ENCODE measurements at places on chromosomes 2 and 18. TPM values are rescaled to one million over a fixed set of nuclear protein-coding genes. Genes with fewer than 3 reads are reported as not detected.

The MYOM1 gene
- total RNA-seq, result 20.4 TPM

The CFAP221 gene
- 9.5 TPM for total RNA-seq

The LOXL3 gene
- total RNA-seq, result 1.2 TPM

The FBXO15 gene
- total RNA-seq, result 1.5 TPM

The SLC8A1 gene
- 0.10 TPM for total RNA-seq

The MAP3K19 gene
- total RNA-seq, result not detected

The CTAGE1 gene
- total RNA-seq, result not detected

The TMEM178A gene
- 0.50 TPM for total RNA-seq

DNA sequence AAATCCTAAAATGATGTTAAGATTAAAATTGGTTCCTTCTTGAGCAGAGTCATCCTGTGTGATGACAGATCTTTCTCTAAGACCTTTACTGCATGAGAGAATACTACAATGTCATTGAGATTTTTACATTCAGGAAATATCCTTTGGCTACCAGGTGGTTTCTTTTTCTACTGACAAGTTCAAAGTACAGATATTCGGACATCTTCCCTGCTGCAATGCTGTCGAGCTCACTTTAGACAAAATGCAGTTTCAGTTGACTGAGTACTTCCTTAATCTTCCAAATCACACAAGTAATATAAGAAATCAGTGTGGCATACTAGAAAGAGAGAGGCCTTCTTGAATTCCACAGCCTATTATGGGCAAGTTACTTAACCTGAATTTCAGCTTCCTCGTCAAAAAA is 207.9 kb upstream of the ACVR2A start:
- no peak for DNase-seq

GRCh38 chr2:171307560-171307959 is 126.2 kb downstream of the METTL8 start:
- no peak for DNase-seq

- DNase-seq, result no peak
These were observed 13.1 kb upstream of the SATB2 start for GRCh38 chr2:199470672-199471442.

DNA sequence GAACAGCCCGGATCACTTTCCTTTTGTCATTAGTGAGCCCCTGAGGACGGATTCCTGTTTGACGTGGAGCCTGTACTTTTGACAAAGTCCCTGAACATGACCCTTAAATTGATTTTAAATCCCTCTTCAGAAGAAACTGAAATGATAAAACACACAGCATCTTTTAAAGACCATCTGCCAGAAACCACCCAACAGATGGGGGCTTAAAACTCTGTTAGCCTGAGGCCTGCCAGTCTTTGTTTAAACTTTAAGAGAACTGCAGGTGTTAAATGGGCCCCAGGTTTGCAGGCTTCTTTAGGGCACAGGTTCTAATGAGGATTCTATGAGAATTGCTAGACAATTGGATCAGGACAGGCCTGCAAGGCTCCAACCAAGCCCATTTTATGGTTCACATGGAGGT is 177.9 kb downstream of the ALK start:
- DNase-seq, result no peak

- DNase-seq, result no peak
These were observed 2167.3 kb upstream of the CELF4 start for GRCh38 chr18:39732918-39733317.

DNA sequence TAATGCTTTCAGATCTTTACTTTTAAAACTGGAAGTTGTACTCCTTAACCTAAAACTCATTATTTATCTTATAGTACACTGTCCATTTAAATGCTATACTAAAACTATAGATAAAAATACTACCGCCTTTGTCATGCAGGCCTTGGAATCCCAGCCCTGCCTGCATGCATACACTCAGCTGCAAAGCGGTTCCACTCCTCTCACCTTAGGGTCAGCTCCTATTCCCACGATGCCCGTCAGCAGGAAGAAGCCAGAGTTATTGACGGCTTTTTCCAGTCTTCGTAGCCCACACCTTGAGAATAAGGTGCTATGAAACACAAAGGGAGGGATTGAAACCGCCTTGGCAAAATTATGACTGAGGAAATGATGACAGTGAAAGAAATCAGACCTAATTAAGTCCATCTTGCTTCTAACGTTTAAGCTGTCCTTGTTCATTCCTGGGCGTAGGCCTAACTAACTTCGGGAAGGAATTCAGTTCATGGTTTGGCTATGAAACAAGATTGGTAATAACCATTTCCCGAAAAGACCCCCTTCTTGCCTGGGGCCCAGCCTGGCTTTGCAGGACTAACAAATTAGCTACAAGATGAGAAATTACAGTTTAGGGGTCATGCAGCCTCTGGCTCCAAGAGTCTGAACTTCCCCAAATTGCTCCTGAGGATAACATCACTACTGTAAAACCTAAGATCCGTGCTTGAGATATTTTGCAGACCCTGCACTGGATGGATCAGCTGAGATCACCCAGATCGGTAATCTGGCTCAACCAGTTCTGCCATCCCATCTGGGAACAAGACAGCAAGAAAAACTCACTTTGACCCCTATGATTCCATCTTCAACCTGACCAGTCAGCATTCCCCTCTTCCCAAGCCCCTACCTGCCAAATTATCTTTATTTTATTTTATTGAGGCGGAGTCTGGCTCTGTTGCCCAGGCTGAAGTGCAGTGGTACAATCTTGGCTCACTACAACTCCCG is 17.1 kb downstream of the EPB41L5 start:
- DNase-seq, result no peak

DNA sequence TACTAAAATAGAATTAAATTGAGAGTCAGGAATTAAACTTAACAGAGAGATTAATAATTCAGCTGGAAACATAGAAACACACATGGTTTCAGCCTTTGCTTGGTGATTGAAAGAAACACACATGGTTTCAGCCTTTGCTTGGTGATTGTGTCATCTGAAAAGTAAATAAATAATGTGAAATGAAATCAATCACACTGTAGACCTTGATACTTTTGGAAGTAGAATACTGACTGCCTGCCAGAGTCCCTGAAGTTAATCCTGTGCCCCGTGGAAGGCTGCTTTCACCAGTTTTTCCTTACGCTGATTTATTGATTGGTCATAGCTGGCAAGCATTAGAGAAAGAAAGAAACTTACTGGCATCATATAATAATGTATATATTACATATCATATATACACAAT is 1252.7 kb upstream of the FAM98A start:
- DNase-seq, result no peak

- no peak for DNase-seq
These were observed 94.9 kb downstream of the FAM161A start for GRCh38 chr2:61759005-61759404.

DNA sequence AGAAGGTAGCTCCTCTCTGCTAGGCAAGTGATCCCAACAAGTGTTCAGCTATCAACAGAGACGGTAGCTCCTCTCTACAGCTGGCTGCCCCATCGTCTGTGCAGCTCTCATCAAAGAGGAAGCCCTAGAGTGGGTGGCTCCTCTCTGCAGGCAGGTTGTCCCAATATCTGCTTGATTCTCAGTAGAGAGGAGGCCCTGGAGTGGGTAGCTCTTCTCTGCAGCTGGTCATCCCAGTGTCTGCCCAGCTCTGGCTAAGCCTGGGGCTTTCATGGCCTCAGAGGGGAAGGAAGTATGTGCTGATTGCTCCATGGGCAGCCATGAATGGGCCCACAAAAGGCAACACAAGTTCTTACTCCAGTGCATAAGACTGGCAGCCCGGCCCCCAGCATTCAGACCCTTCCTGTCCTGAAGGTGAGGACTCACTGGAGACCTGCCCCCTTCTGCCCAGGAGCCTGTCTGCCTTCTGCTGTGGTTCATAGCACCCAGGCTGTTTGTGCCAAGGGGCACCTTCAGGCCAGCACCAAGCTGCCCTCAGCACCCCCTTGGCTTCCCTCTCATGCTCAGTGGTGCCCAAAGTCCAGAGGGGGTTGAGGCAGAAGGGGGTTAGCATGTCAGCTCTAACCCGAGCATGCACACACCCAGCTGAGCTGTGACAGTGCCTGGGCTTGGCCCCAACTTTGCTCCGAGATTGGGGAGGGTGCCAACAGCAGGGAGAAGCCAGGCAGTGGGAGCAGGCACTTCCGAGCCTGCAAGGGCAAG is 48.9 kb downstream of the CCDC68 start:
- DNase-seq, result no peak

DNA sequence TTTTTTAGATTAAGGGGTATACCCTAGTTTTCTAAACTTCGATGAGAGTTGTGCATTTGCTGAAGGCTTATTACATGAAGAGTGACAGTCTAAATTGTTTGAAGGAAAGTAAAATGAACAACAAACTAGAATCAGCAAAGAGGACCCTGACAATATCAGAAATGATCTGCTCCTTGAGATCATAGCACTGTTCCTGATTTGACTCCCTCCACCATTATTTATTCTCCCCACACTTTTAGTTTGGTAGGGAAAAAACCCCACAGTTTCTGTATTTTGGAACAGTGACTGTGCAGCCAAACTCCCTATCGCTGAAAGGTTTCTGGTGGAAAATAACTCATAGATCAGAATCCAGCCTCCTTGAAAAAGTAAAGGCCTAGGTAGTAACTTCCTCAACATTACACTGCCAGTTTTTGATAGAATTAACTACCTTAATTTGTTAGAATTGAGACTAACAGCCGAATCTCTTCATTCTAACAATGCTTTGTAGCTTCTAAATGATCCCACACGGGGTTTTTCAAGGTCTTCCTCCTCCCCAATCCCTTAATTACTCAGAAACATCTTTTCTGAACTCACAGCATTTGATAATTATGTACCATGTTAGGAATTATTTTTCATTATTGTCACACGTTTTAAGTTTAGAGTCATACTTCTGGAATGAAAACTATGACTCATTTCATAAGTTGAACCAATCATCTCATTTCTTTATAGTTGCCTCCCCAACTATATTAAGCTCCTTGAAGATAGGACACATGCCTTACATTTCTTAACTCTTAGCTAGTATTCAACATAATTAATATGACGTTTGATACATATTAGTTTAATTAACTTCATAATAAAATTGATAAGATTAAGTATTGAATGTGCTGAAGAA is 2.9 kb downstream of the MYL12A start:
- DNase-seq, result no peak

GRCh38 chr2:209771474-209772289 is at the start of gene UNC80:
UNC80 (plus strand) TSS chr2:209771832; CDS start chr2:209772073, 241 bp downstream.
- DNase-seq, result peak; percentile 80

DNA sequence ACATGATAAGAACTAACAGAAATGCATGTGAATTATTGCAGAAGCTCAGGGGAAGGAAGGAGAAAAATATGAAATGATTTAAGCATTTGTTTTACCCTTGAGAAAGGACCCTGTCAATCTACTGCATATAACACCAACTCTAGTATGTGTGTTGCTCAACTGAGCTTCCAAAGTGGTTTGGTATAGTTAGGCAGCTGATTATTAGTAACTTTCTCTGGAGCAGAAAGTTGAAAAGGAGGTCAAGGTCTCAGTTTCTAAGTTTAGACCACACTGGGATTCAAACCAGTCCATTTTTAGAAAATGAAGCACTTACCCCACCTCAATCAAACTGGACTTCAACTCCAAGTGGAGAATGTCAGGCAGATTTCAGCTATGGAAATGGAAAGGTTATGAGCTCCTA is 123.3 kb upstream of the CDC42EP3 start:
- DNase-seq, result no peak

GRCh38 chr2:158967731-158968395 is 577 bp upstream of the TANC1 start:
- DNase-seq, result peak; percentile 56

GRCh38 chr2:73716543-73717250 is 20.4 kb downstream of the TPRKB start:
- no peak for DNase-seq

- DNase-seq, result no peak
These were observed 66.6 kb upstream of the SNTG2 start for GRCh38 chr2:883803-884748.

- no peak for DNase-seq
These were observed 425.3 kb downstream of the MBD2 start for GRCh38 chr18:53799134-53799533.

GRCh38 chr2:53913721-53914120 is 54.0 kb upstream of the GPR75 start:
- peak; percentile 27 for DNase-seq

- no peak for DNase-seq
These were observed 86.1 kb downstream of the SLC4A10 start for GRCh38 chr2:161710131-161710915.

DNA sequence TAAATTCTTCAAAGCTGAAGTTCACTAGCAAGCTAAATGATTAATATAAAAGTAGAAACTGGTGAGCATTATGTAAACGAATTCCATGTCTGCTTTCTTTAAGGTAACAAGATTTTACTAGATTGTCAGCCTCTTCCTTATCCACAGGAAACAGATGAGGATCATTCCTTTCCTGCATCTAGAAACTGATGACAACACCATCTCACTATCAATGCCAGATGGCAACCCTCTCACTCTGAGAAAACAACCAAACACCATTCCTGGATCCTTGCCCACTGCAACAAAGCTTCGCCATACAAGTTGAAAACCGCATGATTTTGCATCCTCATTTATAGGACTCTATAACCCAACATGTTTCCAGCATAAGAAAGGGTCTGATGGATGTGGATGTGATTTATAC is 122.9 kb downstream of the ZNF521 start:
- no peak for DNase-seq

- DNase-seq, result no peak
These were observed 266.5 kb upstream of the SALL3 start for GRCh38 chr18:78713069-78713468.

DNA sequence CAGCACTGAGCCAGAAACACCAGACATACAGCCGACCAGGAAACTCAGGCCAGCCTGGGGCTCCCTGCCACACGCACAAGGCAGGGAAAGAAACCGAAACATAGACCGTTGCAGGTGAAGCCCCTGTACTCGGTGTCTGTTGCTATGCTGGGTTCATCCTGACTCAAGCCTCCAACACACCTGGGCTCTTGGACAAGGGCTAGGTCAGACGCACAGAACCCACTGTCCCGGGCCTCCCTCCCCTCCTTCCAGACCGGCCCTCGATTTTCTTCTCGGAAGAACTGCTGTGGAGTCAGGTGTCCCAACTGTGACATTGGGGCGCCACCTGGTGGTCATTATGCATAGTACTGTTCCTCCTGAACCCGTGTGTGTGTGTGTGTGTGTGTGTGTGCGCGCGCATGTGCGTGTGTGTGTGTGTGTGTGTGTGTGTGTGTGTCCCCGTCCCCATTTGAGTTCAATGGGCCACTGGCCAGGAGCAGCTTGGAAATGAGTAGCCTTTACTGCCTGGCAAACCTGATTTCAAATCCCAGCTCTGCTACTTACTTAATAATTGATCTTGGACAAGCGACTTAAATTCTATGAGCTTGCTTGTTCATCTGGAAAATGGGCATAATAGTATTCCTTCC is 55.4 kb upstream of the GLI2 start:
- DNase-seq, result peak; percentile 84

- no peak for DNase-seq
These were observed 59.7 kb upstream of the TMEFF2 start for GRCh38 chr2:192254444-192254843.

- DNase-seq, result no peak
These were observed 148.0 kb upstream of the ALPP start for GRCh38 chr2:232230560-232230959.

- no peak for DNase-seq
These were observed 33.2 kb upstream of the SLC40A1 start for GRCh38 chr2:189613650-189614420.

GRCh38 chr2:176251928-176252327 is 17.3 kb upstream of the MTX2 start:
- DNase-seq, result no peak

Measured in Calu3 (cell line).